ENCODE measurements at places on chromosomes 6 and 20.

- no peak for DNase-seq
These were observed 26.1 kb downstream of the CHMP4B start for GRCh38 chr20:33837096-33837830.

GRCh38 chr20:36311854-36312723 is 6.0 kb downstream of the DLGAP4 start:
- DNase-seq = no peak

- no peak for DNase-seq
These were observed 105.7 kb upstream of the QKI start for GRCh38 chr6:163308629-163309440.

DNA sequence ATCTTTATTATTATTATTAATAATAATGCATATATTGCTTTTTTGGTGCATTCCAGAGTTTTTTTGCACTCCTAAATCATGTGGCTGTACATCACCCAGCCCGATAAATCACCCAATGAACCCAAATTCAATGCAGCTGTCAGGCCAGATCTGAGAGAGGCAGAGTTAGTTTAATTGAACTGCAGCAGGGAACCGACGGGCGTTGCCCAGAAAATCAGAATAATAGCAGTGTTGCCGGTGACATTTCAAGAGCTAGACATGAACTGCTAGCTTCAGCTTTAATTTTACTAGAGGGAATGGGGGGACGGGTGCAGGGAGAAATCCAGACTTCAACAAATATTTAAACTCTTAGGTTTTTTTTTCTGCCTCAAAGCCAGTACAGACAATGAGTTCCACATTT is 135.0 kb downstream of the CLIC5 start:
- DNase-seq = no peak

- DNase-seq = no peak
These were observed 174.4 kb downstream of the SYNE1 start for GRCh38 chr6:152462716-152463115.

DNA sequence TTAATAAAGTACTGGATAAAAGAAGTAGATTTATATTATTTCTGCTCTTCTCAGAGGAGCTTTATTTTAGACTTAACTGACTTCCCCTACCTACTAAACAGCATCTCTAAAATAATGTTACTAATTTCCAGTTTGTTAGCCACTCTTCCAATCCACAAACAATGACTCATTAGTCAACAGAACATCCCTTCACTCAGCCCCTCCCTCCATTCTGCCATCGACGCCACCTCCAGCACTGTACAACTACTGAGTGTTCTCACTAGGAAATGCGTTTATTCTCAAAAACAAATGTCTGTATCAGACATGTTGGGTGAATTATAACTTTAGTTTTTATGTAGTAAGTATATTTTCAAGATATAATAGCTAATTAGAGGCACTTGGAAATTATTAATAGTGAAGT is 427.0 kb downstream of the EYS start:
- no peak for DNase-seq

DNA sequence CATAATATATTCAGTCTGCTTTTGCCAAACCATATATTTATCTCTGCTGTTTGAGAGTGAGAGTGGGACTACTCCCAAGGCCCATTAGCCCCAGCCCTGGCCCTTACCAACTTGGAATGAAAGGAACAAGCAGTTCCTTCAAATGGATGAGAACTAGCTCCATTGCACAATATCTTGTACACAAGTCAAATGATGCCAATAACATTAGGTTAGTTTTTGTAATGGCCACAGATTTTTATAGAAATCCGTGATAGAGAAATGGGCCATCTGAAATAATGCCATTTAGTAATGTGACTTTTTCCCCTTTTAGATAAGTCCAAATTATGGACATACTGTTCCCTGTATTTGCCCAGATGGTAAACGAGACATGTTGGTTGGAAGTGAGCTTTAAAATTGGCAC is 117.0 kb downstream of the MAP3K7 start:
- no peak for DNase-seq

- no peak for DNase-seq
These were observed 281.7 kb upstream of the GJE1 start for GRCh38 chr6:141851063-141851462.

DNA sequence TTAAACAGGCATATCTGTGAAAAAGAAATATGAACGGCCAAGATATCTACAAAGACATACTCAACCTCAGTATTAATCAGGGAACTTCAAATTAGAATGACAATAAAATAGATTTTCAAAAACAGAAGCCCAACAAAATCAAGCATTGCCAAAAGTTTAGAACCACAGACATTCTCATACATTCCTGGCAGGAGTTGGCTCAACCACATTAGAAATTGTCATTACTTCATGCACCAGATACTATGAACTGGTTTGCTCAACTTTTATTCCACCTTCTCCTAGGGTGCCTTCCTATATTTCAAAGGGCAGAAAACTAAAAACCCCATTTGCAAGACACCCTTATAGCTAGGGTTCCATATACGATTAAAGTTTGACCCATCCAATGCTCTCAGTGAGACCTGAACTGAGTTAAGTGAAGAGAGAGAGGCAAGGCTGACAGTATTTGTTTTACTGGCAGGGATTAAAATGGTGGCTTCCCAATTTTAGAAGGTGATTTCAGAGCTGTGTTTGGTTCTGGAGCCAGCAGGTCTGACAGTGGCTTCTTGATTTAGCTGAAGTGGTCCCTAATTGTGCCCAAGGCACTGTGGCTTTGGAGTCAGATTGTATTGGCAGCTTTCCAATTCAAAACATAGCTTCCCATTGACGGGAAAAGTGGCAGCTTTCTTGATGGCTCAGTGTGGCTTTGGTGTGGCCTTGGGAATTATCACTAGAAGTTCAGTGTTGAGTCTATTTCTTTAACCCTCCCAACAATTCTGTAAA is 77.1 kb upstream of the CDYL start:
- DNase-seq = no peak

GRCh38 chr20:18166950-18167349 is 29.3 kb downstream of the KAT14 start:
- DNase-seq = no peak

- DNase-seq = no peak
These were observed 12.2 kb downstream of the EPHA7 start for GRCh38 chr6:93407186-93407585.

DNA sequence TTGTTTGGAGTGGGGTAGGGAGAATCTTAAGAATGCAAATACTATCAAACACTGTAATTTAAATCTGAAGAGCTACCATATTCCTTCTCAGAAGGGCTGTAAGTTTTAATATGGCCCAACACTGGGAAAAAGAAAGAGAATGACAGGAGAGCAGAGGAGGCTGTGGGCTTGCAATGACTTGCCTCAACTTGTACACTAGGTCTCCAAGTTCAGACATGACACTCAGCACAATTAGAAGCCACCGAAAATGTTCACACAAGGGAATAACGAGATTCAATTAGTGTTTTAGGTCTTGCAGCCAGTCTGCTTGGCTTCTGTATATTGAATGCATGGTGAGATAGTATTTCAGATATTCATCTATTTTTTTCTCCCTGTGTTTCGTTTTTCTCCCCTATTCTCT is 89.4 kb downstream of the HS3ST5 start:
- DNase-seq = no peak

GRCh38 chr6:149628875-149629510 is 19.5 kb downstream of the KATNA1 start:
- no peak for DNase-seq

DNA sequence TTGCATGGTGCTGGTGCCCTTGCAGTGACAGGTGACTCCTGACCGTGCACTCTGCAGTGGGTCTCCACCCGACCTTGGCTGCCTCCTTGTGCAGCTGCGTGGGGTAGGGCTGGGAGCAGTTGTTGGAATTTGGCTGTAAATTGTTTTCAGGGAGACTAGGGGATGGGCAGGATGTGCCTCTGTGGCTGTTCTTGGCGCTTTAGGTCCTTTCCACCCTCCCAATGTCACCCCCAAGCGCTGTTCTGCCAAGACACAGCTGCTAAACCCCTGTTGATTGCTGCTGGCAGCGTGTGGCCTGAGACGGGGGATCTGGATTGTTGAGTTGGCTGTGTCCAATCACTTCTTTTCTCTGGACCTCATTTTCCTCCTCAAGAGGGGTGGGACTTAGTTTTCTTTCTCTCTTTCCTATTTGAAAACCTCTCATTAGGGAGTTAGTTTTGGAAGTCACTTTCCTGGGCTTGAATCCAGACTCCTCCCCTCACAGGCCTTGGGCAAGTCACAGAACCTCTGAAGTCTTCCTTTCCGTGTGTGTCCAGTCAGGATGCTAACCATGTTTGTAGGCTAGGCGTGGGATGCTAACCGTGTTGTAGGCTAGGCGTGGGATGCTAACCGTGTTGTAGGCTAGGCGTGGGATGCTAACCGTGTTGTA is 8.5 kb downstream of the IGF2R start:
- DNase-seq = peak; percentile 25

DNA sequence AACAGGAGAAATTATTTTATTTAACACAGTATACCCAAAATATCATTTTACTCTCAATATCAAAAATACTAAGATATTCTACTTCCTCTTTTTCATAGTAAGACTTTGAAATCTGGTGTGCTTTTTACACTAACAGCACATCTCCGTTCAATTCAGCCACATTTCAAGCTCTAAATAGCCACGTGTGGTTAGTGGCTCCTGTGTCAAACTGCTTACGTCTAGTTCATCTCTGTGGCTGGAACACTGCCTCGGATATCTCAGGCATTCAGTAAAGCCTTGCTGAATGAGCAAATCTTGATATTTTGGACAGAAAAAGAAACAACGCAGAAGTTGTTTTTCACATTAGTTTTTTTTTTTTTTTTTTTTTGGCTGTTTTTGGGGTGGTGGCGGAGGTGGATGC is 136.1 kb downstream of the EYA4 start:
- DNase-seq = no peak
